GM23338 (cell line): ENCODE measurements at places on chromosomes 1 and 21.
A peak's percentile ranks its signal among the peaks of the same experiment; 100 is the strongest.

DNA sequence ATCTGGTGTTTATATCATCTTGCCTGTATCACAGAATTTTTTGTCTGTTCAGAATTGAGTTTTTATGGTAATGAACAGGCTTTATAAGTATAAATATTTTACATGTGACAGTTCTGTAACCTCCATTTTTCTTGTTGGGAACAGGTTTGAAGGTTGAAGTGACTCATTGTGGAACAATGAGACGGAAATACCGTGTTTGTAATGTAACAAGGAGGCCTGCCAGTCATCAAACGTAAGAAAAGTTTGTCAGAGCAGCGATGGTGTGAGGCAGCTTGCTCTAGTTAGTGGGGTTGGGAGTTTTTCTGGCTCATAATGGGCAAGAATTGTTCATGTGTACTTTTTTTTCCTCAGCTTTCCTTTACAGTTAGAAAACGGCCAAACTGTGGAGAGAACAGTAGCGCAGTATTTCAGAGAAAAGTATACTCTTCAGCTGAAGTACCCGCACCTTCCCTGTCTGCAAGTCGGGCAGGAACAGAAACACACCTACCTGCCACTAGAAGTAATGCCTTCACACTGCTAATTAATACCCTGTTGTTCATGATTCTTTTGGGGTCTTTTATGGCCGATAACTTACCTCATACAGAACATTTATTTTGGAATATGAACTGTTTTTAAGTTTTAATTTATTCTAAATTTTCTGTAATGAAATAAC lies 75.2 kb upstream of the TEKT2 start:
- DNase-seq, result peak; percentile 5

GRCh38 chr1:201724039-201724765 lies 104.8 kb upstream of the IPO9 start:
- DNase-seq, result no peak

DNA sequence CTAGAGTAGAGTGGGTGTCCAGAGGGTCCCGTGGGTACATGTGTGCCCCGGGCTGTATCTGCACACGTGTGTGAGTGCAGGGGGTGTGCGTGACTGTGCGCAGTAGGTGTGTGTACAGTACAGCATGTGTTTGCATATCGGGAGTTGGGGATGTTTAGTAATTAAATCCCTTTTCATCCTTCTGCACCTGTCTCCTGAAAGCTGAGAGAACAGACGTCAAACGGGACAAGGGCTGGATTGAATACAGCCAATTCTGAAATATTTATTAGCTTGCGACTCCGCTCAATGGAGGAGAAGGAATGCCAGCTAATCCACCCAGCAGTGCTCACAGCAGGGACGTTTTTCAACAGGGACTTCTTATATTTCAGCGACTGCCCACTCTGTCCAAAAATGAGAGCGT lies 44.7 kb upstream of the CASZ1 start:
- no peak for DNase-seq

- no peak for DNase-seq
Measured at GRCh38 chr1:202069662-202070061, 53.1 kb upstream of the GPR37L1 start.

- no peak for DNase-seq
Measured at GRCh38 chr1:58156831-58157230, 389.7 kb downstream of the OMA1 start.

GRCh38 chr1:224666913-224667312 lies 50.8 kb downstream of the CNIH3 start:
- DNase-seq, result no peak
